COR-L47 (cell line): ENCODE measurements at places on chromosomes 7 and 10.

DNA sequence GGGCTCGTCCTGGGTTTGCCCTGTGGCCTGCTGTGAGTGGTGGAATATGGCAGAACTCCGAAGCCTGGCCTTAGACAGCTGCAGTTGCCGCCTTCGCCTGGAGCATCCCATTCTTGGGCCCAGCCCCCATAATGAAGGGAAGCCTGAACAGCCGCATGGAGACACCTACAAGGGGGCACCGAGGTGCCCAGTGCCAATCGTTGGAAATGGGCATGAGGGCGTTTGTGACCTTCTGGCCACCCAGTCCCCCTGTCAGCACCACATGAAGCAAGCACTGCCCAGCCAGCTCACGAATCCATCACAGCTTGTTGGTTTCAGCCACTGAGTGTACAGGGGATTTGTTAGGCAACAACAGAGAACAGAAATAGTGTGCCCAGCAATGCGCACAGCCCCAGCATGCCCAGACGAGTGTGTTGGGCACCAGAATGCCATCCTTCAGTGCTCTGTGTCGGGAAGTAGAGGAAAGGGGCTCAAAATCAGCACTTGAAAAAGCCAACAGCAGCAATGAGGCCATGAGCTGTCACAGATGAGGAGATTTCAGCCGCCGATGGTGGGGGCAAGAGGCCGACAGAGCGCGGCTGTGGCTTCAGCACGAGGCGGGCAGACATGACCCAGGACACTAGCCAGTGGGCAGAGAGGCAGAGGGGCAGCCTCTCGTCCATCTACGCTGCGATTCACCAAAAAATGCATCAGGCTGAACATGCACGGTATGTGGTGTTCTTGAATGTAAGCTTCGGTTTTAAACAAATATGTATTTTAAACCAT is 91.2 kb downstream of the TNS3 start:
- no peak for DNase-seq

DNA sequence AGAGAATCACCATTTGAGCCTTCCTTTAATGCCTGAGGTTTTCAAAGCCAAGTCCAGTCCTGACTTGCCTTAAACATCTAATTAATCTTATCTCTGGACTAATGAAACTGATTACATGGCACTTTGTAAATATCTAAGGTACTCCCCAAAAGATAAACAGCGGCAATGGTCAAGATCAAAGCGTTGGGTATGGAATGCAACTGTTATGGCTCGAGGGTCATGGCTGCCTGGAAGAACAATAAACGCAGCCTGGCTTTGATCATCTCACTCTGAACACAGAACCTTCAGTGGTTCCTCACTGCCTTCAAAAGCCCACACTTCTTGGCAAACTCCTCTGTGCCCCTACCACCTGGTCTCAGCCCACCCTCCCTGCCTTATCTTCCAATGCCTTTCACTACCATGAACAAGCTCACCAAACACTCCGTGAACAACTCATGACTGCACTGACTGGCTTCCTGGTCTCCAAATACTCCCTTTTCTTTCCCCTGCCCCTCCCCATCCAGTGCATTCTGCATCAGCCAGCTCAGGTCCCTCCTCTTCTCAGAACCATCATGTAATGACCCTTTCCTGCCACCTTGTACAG is 150.2 kb upstream of the NFE2L3 start:
- DNase-seq: no peak

- DNase-seq: no peak
Measured at GRCh38 chr10:61023053-61023452, 79.1 kb upstream of the RHOBTB1 start.

DNA sequence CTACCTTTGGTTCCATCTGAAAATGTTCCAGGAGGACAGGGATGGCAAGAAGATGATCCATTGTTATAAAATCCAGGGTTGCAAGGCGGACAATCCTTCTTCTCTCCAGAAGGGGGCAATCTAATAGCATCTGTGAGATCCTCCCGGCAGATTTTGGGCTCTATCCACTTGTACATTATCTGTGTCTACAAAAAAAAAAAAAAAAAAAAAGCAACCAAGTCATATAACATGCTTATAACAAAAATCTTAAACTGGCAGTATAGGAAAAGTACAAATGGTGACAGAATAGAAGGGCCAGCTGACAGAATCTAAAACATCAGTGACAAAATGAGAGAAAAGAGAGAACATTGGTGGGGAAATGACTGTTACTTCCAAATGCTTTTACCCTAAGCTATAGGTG is 132.7 kb downstream of the ELAPOR2 start:
- peak; percentile 57 for DNase-seq

DNA sequence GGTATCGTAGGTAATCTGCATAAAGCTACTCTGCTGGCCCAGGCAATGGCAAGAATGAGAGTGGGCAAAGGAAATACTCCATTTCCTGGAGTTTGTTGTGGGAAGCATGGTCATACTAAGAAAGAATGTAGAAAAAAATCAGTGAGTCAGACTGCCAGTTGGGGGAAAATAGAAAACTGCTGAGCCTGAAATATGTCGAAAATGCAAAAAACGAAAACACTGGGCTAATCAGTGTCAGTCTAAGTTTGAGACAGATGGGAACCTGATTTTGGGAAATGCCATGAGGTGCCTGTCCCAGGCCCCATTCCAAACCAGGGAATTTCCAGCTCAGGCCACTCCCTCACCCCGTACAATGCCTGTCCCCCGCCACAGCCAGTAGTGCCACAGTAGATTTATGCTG is 150.0 kb downstream of the ZNF33B start:
- DNase-seq: no peak

DNA sequence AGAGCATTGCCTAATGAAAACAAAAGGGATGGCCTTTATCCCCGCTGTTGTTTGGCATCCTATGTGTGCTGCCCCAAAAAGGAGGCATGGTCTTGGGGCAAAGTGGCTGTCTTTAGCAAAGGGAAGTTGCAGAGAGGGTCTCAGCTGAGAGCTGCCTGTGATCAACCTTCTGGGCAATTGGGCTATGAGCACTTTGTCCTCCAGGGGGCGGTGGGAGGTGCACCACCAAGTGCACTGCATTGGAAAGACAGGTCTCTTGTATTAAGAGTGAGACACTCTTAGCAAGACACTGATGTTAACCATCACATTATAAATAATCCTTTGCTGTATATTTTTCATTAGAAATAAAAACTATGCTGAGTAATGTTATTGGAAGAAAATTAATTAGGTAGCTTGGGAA is 314.8 kb downstream of the POM121L12 start:
- peak; percentile 21 for DNase-seq

GRCh38 chr10:119292968-119293760 is 85.8 kb downstream of the GRK5 start:
- DNase-seq: no peak

DNA sequence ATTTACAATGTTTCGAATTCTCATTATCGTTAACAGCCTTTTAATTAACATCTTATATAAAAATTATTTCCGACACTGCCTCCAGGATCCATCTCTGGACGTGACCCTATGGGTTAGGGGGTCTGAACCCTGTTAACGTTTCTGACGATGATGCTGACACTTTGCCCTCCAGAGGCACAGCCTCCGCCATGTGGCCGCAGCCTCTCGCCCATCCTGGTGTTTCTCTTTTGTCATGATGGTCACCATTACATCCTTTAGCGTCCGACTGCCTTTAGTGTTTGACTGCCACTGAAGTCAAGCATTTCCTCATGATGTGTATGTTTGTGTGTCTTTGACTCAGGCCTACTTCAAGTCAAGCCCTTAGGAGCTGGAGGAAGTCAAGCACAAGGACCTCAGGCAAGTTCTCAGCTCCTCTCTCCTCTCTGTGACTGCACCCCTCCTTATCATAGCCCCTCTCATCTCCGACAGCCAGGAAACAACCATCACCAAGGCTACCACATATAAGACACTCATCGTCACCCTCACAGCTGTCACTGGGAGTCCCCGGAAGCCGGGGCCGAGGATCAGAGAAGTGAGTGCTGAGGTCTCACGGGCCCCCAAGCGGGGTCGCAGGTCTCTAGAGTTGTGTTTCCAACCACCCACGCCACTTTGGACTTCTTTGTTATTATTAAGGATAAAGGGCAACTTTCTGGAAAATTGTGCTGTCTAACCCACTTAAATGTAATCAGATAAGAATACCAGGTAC is 96.1 kb upstream of the PPP2R2D start:
- DNase-seq: no peak

- no peak for DNase-seq
Measured at GRCh38 chr7:29841926-29842701, 35.8 kb downstream of the WIPF3 start.

DNA sequence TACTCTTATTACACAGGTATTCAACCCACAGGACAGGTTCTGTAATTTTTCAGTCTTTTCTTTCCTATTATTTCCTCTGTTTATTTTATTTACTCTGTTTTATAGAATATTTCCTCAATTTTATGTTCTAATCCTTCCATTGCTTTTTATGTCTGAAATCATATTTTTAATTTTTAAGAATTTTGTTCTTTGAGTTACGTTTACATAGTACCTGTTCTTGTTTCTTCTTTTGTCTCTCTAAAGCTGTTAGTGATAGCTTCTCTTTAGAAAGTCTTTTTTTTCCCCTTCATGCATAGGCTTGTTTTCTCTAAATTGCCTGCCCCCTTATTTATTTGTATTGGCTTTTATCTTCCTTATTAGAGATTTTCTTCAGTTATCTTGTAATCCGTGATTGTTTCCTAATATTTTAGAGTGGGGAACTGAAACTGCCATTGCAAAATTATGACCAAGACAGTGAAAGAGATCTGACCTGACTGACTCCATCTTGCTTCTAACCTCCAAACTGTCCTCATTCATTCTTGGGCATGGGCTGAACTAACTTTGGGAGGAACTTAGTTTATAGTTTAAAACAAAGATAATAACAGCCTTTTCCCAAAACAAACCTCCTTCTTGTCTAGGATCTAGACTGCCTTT is 187.6 kb downstream of the PFKFB3 start:
- no peak for DNase-seq

GRCh38 chr7:130180571-130181262 is 24.5 kb downstream of the TMEM209 start:
- DNase-seq: no peak

- DNase-seq: no peak
Measured at GRCh38 chr7:49483142-49483541, 290.3 kb upstream of the VWC2 start.

- DNase-seq: no peak
Measured at GRCh38 chr7:17530244-17530643, 231.8 kb downstream of the AHR start.

GRCh38 chr7:28957064-28957750 is 923 bp downstream of the TRIL start:
- DNase-seq: peak; percentile 77

GRCh38 chr7:143050931-143051330 is 1.2 kb upstream of the OR6V1 start:
- DNase-seq: no peak

DNA sequence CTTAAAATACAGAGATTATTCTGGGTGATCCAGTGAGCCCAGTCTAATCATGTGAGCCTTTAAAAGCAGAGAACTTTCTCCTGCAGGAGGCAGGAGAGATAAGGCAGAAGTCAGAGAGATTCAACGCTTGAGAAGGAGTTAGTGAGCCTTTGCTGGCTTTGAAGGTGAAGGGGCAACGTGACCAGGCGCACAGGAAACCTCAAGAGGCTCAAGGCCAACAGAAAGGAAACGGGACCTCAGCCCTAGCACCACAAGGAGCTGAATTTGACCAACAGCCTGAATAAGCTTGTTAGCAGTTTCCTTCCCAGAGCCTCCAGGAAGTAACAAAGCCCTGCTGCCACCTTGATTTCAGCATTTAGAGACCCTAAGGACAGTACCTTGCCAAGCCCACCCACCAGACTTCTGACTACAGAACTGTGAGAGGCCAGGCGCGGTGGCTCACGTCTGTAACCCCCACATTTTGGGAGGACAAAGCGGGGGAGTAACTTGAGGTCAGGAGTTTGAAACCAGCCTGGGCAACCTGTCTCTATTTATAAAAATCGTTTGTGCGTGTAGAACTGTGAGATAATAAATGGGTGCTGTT is 87.3 kb upstream of the KAT6B start:
- DNase-seq: no peak

DNA sequence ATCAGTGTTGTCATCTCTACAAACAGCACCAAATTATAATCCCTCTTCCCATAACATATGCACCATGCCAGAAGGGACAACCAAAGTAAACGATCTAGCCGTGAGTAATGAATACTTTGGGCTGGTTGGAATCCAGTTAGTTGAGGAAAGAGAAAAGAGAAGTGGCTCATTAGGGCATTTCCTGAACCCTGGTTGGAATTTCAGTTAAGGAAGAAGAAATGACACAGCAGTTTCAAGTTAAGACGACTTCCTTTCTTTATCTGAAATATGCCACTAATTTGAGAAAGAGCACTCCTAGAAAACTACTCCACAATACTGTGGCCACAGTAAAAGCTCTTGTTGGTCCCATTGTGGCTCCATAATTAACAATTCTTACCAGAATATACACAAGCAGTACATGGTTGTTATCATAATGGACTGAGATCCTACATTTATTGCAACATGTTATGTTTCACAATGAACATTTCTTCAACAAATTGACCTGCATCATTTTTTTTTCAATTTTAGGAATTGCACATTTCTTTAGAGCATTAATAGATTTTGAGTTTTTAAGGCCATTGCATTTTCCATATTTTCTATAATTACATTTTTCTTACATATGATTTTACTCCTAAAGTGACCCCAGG is at the start of gene TFEC:
Gene TFEC (minus strand): TSS at position 113 of the 626 bp plus-strand sequence. CDS start 46,322 bp downstream, outside the sequence.
- DNase-seq: no peak

DNA sequence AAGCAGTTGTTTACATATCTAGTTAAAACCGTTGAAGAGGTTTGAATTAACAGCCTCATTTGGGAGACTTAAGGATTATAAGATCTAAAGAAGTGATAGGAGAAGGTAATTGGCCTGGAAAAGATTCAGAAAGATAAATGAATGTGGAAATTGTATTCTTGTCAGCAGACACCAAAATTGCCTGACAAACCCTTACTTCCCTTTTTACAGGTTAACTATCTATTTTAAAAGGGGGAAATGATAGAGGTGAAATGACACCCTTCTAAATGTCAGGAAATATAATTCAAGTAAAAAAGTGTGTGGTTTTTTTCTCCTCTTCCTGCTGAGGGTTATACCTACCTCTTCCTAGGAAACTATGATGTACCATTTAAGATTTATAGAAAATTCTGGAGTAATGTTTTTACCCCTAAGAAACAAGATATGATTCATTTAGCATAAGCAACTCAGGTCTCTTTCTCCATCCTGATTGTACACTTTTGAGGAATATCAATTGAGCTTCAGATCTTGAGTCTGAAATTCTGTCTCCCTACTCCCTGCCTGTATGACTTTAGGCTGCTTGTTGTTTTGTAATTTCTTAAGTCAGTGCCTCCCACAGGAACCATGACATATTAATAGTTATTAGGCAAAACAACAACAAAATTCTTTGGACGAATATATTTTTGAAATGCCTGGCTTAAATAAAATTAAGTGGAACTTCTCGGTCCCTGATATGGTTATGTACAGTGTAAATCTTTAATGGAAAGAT is 250.4 kb downstream of the RNLS start:
- DNase-seq: no peak

DNA sequence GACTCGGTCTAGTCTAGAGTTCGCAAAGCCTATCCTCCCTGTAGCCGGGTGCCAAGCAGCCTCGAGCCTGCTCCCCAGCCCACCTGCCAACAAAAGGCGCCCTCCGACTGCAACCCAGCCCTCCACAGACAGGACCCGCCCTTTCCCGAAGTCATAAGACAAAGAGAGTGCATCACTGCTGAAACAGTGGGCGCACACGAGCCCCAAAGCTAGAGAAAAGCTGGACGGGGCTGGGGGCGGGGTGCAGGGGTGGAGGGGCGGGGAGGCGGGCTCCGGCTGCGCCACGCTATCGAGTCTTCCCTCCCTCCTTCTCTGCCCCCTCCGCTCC is 622 bp upstream of the COL1A2 start:
- no peak for DNase-seq
